ENCODE measurements at places on chromosomes 6 and 20. TPM values are rescaled to one million over a fixed set of nuclear protein-coding genes. Genes with fewer than 3 reads are reported as not detected.

DNA sequence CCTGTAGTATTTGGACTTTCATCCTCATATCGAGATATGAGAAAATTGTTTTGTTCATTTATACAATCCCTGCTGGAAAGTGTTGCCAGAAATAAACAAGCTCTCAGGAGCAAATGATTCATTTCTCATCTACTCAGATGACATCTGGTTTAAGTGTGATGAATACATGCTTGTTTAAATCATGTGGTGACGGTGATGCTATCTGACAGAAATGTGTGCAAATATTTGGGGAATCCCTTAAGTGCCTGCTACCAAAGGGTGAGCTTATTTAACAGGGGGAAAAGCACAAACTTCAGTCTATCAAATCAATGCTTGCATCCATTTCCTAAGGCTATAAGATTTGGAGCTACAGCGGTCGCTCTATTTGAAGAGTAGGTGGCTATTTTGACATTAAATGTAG is 368.3 kb upstream of the SASH1 start:
- DNase-seq = peak; percentile 76

DNA sequence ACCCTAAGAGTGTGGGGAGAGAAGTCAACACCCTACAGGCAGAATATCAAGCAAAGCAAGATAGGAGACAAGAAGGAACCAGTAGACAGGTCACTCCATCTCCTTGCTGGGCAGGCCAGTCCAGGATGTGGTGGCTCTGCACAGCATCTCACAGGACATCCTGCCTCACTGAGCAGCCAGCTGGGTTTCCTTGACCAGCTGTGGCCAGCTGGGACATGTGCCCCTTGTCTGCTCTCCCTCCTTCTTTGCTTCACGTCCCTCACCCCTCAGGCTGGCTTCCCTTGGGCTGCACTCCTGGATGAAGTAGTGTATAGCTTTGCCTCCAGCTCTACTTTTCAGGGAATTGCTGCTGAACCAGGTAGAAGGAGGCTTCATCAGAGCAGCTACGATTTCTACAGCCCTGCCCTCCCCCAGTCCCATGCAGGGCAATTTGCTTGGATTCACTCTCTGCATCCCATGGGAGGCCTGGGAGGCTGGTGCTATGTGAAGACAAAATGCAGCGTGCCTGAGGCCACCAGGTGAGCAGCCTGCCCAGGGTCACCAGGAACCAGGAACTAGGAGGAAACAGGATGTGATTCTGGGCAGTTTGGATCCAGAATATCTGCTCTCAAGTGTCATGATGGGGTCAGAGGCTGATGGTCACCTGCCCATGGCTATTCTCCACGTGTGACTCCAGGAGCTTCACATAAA is 110.0 kb upstream of the PMEPA1 start:
- DNase-seq = no peak

- DNase-seq = no peak
These were observed 69.7 kb downstream of the ANKS1A start for GRCh38 chr6:34958734-34959133.

GRCh38 chr6:148470156-148470555 is 127.5 kb downstream of the SASH1 start:
- no peak for DNase-seq

Gene AHI1
- 16.6 TPM for total RNA-seq

- no peak for DNase-seq
These were observed 459.8 kb upstream of the CITED2 start for GRCh38 chr6:139834232-139834631.

All from astrocyte (in vitro differentiated cells and primary cell).